NCI-H1417 (cell line): ENCODE measurements at places on chromosomes 13 and 19.

- DNase-seq: no peak
Observed at GRCh38 chr13:24495151-24495729, 17.3 kb downstream of the PARP4 start.

DNA sequence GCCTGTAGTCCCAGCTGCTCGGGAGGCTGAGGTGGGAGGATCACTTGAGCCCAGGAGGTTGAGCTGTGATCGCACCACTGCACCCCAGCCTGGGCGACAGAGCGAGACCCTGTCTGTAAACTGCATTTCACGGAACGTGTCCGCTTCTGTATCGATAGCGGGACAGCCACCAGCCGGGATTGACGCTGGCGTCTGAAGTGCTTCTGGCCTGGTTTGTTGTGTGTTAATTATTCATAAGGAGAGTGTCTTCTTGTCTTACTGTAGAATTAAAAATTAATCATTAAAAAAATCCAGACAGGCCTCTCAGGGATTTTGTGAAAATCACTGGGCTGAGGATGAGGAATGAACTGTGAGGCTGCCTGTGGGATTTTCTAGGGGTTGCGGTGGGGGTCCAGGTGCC, 16.2 kb upstream of the MISP start:
- no peak for DNase-seq

GRCh38 chr13:109677206-109677605, 109.2 kb downstream of the IRS2 start:
- no peak for DNase-seq

DNA sequence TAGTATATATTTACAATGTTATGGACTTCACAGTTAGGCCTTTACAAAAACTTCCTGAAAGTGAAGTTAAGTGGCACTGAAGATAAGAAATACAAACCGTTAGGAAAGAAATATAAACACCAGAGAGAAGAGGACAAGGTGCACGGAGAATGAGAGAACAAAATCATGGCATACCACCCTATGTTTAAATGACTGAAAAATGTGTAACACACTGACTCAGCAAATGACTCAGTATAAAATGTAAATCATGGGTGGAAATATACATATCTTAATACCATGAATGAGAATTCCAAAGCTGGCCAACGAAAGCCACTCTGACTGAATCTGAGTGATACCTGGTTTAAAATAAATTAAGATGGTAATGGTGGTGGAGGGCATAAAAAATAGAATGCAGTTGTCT, 260.8 kb downstream of the DNAJC15 start:
- DNase-seq: no peak

- DNase-seq: no peak
Observed at GRCh38 chr13:26555413-26555812, 2.1 kb upstream of the WASF3 start.

DNA sequence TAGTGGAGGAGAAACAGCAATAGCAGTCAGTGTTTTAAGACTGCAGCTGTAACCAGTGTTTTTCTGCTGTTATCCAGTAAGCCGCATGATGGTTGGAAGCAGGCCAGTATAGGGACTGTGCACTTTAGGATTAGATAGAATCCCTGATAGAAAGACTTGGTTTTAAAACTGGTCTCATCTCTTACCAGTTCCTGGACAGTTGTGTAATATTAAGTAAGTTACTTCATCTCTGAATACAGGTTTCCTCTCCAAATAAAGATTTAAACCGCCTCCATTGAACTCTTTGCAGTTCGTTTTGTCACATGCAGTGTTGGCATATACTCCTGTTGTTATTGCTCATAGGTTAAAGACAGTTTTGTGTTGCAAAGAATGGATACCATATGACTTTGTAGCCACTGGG, 25.6 kb downstream of the URI1 start:
- no peak for DNase-seq

GRCh38 chr19:13149628-13150186, 468 bp downstream of the STX10 start:
- peak; percentile 83 for DNase-seq

DNA sequence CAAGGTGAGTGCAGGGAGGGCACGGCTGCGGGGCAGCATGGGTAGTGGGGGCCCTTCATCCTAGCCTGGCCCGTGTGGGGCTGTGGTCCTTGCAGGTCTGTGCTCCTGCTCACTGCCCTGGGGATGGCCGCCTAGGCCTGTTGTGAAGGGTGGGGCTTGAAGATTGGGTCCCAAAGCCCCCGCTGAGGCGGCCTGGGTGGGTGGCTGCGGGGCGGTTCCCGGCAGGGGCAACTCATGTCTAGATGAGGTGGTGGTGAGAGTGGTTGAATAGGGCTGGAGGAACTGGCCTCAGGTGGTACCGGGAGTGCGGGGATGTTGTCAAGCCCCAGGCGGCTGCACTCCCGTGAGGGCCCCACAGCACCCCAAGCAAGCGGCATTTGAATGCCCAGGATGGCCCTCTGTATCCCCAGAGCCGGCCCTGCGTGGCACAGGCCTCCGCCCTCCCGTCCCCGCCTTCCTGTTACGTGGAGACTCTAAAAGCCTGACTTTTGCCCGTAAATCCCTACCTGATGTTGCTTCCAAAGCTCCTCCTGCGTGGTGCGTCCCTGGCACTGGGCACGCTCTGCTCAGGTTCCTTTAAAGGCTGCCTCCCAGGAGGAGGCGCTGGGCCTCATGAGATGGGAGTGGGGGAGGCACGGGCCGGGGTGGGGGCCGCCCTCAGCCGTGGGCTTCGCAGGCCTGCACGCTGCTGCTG, 15.0 kb downstream of the SPPL2B start:
- DNase-seq: no peak

- no peak for DNase-seq
Observed at GRCh38 chr13:40637643-40638042, 28.8 kb downstream of the FOXO1 start.

GRCh38 chr19:17074634-17075034, 618 bp downstream of the HAUS8 start:
- DNase-seq: no peak

GRCh38 chr13:61002686-61003085, 413.0 kb downstream of the PCDH20 start:
- no peak for DNase-seq

- no peak for DNase-seq
Observed at GRCh38 chr13:65844266-65844841, 1385.8 kb downstream of the PCDH9 start.

DNA sequence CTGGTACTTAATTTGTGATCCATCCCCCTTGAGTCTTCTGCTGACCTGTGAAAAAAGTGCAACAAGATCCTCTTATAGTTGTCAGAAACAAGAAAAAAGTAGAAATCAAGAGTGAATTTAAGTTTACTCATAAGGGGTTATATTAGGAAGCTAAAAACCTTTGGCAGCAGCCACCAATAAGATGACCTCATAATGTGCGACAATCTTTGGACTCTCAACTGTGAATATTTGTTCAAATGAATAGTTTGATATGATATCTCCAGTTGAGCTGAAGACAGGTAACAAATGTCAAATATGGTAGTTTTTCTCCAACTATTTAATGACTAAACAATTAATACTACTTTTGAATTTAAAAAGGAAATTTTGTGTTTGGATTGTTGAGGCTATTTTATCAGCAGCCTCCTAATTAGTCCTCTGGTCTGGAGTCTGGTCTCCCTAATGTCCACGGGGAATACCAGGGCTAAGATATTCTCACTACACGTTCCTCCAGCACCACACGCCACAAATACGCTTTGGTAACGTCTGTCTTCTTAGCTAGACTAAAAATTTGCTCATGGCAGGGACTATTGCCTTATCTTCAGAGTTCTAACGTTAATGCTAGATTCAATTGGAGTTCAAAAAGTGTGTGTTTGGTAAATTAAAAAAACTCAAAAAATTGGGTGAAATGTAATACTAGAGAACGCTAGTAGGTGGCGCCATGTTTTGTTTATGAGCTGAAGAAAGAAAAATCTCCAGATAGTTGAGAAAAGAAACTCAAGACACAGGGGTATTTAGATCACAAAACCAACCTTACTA, 51.0 kb upstream of the PDX1 start:
- DNase-seq: no peak

GRCh38 chr19:19385896-19386869, 19.3 kb upstream of the GATAD2A start:
- DNase-seq: peak; percentile 80

- no peak for DNase-seq
Observed at GRCh38 chr13:45410466-45410865, 7.7 kb downstream of the SLC25A30 start.

GRCh38 chr19:37695144-37695899, 24.2 kb downstream of the ZNF607 start:
- DNase-seq: no peak

DNA sequence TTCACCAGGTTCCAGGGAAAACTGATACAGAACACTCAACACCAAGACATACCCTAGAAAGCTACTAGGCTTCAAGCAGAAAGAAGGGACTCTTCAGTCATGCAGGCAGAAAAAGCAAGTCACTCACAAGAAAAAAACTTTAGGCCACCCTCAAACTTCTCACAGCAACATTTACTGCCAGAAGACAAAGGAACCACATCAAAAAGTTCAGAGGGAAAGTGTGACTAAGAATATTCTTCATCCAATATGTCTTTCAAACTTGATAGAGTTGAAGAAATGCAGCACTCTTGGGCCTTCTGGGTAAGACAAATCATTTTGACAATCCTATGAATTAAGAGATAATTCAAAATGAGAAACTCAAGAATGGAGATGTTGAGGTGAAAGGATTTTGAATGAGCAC, 7.7 kb downstream of the DZIP1 start:
- DNase-seq: no peak

- DNase-seq: no peak
Observed at GRCh38 chr19:40229484-40229883, 3.0 kb upstream of the CCNP start.

- peak; percentile 40 for DNase-seq
Observed at GRCh38 chr13:69300131-69300530, 807.5 kb upstream of the ATXN8OS start.

GRCh38 chr13:74774264-74774663, 640.1 kb upstream of the KLF12 start:
- DNase-seq: no peak

DNA sequence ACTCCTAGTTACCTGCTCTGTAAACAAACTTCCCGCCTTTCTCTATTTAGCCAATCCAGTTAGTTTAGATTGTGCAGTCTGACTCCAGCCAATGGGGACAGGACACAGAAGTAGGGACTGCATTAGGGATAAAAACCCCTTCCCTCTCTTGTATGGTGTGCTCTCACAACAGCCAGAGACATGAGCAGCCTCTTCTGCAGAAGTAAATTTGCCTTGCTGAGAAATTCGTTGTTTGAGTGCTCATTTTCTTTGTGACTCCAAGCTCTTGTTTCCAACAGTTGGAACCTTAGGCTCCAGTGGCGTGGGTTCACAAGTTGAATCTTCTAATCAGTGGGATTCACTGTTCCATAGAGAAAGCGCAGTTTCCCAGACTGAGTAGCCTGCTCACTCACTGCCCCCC, 66.1 kb downstream of the ZNF93 start:
- no peak for DNase-seq

GRCh38 chr13:72221276-72221962, 354.4 kb upstream of the DACH1 start:
- DNase-seq: no peak

GRCh38 chr13:42068886-42069285, 20.4 kb downstream of the DGKH start:
- no peak for DNase-seq

DNA sequence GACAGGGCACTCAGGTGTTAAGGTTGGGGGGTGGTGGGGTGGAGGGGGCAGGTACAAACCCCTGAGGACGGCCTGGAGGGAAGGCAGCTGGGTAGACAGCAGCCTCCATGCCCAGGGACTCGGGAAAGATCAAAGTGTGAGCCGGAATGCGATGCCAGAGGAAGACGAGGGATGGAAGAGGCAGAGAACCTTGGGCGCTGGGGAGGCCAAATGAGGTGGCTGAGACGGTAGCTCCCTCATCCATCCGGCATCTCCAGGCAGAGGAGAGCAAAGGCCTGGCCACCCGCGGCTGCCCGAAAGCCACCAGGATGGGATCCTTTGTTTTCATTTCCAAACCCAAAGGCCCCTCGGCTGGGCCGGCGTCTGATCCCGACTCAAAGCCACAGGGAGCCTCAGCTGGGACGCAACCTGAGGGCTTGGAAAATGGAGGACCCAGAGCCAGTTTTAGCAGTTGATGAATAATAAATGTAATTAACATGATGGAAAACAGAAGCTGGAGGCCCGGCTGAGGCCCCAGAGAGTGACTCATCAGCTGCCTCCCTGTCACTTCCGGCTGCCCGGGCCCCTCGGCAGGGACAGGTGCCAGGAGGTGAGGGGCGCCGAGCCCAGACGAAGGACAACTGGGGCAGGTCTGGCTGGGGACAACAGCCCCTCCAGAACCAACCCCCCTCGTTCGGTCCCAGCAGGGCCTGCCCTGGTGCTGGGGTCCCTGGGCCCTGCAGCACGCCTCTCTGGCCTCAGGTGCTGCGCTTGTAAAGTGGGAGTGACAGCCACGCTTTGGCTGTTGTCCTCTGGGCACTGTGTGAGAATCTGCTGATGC, 61.6 kb downstream of the CEBPG start:
- peak; percentile 22 for DNase-seq

DNA sequence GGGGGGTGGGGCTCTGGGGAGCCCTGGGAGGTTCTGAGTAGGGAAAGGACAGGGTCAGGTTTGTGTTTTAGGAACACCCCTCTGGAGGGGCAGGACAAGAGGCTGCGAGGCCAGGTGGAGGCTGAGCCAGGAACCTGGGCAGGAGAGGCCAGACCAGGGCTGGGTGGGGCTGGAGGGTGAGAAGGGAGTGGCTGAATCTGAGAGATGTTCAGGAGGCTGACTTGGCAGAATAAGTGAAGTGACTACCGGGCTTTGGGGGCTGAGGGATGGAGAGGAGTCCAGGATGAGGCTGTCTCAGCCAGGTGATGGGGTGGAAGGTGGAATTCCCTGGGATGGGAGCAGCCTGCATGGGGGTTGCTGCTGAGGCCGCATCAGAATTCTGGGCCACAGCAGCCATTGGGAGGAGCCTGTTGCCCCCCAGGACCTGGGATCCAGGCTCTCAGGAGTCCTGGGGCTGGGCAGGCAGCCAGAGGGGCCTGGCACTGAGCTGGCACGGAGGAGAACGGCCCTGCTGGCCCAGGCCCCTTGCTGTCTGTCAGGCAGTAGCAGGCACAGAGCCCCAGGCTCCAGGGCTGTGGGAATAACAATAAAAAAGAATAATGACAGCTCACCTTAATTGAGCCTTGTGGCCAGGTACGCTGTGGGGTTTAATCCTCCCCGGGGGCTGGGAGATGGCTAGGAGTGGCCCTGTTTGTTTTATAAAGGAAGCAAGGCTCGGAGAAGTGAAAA, 3.3 kb downstream of the PPP5C start:
- DNase-seq: peak; percentile 22

GRCh38 chr19:41225238-41226052, 6.4 kb downstream of the AXL start:
- DNase-seq: no peak

- DNase-seq: peak; percentile 12
Observed at GRCh38 chr13:67147342-67148133, 82.6 kb downstream of the PCDH9 start.

DNA sequence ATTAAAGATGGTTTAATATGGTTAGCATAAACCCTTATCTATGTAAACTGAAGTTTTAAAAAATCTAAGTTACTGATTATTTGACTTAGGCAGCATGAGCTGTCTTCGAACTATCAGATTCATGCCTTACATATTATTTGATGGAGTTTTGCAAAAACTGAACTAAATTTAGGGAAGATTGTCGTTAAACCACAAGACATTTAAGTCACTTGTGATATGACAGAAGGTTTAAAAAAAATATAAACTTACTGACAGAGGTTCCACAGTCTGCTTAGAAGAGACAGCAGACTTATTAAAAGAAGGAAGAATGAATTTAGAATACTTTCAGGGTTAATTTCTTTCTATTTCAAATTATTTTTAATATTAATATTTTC, 110.9 kb upstream of the FRY start:
- DNase-seq: no peak
